ENCODE measurements at places on chromosomes 7 and 10. TPM values are rescaled to one million over a fixed set of nuclear protein-coding genes. Genes with fewer than 3 reads are reported as not detected.
A peak's percentile ranks its signal among the peaks of the same experiment; 100 is the strongest.

ZNRF2 gene
- total RNA-seq: 22.1 TPM

DNA sequence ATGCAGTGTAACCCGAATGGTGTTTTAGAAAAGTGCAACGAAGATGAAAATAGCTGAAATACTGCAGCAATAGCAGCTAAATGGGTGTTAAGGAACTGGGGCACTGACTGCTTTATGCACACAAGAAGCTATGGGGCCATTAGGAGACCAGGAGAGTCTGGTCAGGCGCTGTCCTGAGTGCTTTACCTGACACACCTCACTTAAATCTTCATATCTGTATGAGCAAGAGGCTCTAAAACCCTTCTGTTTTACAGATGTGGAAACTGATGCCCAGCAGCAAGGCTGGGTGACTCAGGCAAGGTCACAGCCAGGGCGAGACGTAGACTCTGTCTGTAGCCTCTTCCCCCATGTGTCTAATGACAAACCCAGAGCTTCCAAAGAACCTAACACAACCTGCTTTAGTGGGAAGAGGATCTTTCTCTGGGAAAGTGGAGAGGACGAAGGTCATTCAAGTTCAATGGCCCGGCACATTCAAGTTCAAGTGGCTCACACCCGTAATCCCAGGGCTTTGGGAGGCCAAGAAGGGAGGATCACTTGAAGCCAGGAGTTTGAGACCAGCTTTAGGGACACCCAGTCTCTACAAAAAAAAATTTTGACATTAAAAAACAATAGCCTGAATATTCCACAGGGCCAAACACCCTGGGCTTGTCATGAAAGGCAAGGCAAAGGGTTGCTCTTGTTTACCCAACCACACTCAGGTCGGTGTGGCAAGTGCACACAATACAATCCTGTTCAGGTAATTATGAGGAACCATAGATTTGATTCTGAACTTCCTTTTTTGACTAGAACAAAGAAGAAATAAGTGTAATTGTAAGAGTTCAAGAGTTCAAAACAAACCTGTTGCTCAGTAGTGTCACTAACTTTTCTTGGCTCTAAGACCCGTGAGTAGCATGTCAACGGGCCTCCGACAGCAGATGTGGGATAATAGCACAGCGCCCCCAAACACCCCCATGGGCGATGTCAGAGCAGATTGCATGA lies 53.7 kb upstream of the KLF6 start:
- no peak for DNase-seq
- H3K27ac ChIP-seq: peak overlapping the region; percentile 99
- H3K4me1 ChIP-seq: peaks cover 28% of the 10 kb centered on the region

DNA sequence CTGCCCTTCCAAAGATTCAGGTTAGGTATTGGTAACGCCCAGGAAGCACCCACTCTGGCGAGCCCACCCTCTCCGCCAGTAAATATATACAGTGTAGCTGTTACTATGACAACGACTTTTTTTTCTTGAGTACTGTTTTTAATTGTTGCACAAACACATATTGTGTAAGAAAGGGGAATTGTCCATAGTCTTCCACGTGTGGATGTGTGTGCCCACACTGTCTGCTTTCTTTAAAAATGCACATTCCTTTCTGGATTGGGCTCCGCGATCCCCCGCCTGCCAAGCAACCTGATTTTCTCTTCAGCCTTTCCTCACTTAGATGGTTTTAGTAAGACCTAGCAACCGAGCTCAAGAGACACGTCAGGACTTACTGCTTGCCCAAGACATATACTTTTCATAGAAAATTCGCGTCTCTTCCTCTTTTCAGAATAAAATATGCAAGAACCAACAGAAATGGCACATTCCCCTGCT lies 247.8 kb downstream of the EBF3 start:
- no peak overlapping the region for H3K4me3 ChIP-seq
- H3K27me3 ChIP-seq: no peaks in the 10 kb centered on the region
- no peaks in the 10 kb centered on the region for H3K4me1 ChIP-seq
- no peak overlapping the region for H3K27ac ChIP-seq

DNA sequence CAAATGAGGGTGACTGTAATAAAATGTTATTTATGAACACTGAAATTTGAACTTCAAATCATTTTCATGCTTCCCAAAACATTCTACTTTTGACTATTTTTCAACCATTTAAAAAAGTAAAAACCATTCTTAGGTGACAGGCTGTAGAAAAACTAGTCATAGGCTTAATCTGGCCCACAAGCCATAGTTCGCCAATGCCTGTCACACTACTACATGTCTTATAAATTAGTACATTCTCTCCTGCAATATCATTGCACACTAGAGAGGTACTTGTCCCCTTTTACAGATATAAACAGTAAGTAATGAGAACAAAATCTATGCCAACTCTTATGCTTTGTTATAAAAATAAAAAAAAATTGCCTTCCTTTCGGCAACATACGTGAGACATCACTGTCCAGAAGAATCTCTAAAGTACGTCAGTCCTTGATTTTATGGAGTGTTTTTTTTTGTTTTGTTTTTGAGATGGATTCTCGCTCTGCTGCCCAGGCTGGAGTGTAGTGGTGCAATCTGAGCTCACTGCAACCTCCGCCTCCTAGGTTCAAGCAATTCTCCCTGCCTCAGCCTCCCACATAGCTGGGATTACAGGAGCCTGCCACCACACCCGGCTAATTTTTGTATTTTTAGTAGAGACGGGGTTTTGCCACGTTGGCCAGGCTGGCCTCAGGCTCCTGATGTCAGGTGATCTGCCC lies 23.2 kb downstream of the UPF2 start:
- no peak for DNase-seq
- no peaks in the 10 kb centered on the region for H3K36me3 ChIP-seq
- H3K27ac ChIP-seq: no peak overlapping the region
- no peaks in the 10 kb centered on the region for H3K27me3 ChIP-seq
- H3K4me1 ChIP-seq: no peaks in the 10 kb centered on the region
- no peak overlapping the region for H3K4me3 ChIP-seq

C7orf57 gene
- 3.2 TPM for total RNA-seq

DPYSL4 gene
- total RNA-seq: 9.9 TPM

HDAC9 gene
- total RNA-seq: 17.1 TPM

DNA sequence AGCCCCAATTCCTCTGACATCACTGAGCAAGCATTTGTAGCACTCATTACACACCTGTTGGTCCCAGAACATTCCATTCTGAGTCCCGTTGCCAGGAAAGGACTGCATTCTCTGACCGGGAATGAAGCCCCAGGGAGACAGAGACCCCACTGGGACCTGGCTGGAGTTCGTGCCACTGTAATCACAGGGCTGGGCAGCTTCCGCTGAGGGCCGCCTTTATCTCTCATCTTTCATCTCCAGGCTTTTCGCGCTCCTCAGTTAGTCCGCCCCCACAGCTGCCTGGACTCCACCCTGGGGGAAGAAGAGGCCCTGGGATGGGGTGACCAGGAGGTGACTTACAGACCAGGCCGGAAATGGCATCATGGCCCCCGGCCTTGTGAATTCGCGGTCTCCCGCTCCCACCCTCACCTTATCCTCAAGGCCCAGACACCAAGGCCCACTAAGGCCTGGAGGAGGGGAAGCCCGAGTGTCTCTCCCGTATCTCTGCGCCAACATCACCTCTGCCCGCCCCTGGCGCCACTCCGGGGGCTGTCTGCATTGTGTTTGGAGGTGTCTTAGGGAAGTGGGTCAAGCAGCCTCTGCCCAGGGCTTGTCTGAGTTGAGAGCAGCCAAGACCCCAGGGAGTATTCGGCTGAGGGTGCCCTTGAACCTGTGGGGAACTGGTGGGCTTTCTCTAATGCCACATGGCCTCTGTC lies 75.4 kb downstream of the PROSER2 start:
- no peak overlapping the region for H3K4me3 ChIP-seq
- H3K4me1 ChIP-seq: no peaks in the 10 kb centered on the region
- no peaks in the 10 kb centered on the region for H3K36me3 ChIP-seq
- no peaks in the 10 kb centered on the region for H3K27me3 ChIP-seq
- no peak for DNase-seq
- no peak overlapping the region for H3K27ac ChIP-seq

BLVRA gene
- 85.5 TPM for total RNA-seq

- H3K27ac ChIP-seq: no peak overlapping the region
- H3K4me3 ChIP-seq: no peak overlapping the region
- no peak for DNase-seq
- H3K36me3 ChIP-seq: no peaks in the 10 kb centered on the region
- no peaks in the 10 kb centered on the region for H3K4me1 ChIP-seq
Measured at GRCh38 chr7:8338206-8338605, 76.2 kb upstream of the ICA1 start.

TNS3 gene
- total RNA-seq: 533 TPM

DNA sequence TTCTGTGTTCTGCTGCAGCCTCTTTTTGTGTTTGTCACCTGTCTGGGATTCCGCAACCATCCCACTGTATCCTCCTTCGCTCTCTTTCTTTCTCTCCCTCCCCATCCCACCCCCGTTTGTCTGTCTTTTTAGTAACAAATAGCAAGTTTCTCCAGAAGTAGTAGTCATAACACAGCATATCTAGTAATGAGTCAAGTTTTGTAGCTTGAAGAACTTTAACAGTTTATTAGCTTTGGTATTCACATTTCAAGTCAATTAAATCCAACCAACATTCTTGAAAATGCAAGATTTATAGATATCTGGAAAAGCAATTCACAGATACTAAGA lies 154.1 kb upstream of the MTPN start:
- H3K36me3 ChIP-seq: no peaks in the 10 kb centered on the region
- H3K27me3 ChIP-seq: no peaks in the 10 kb centered on the region
- no peak overlapping the region for H3K4me3 ChIP-seq
- H3K27ac ChIP-seq: no peak overlapping the region
- no peak for DNase-seq

NKX1-2 gene
- 0.15 TPM for total RNA-seq

- H3K27me3 ChIP-seq: no peaks in the 10 kb centered on the region
- H3K4me1 ChIP-seq: no peaks in the 10 kb centered on the region
- no peak overlapping the region for H3K4me3 ChIP-seq
- DNase-seq: no peak
- no peaks in the 10 kb centered on the region for H3K36me3 ChIP-seq
Measured at GRCh38 chr7:87564296-87564963, 36.3 kb downstream of the ABCB1 start.

DNA sequence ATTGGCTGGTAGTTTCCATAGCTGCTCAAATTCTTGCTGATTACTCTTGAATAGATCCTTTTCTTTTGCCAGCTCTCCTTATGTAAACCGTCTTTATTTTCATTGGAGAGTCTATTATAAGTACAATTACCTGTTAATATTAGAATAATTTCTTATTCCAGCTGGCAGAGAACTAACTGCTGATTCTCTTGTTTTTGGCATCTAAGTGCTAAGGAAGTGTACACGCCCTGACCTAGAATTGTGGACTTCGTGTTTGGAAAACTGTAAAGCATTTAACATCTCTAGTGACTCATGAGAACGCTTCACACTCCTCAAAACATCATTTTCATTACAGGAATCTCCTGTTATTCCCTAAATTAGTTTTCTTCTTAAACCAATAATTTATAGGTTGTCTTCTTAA lies 39.9 kb upstream of the FAM171A1 start:
- H3K27me3 ChIP-seq: no peaks in the 10 kb centered on the region
- H3K4me1 ChIP-seq: no peaks in the 10 kb centered on the region
- H3K27ac ChIP-seq: no peak overlapping the region
- H3K36me3 ChIP-seq: no peaks in the 10 kb centered on the region
- no peak overlapping the region for H3K4me3 ChIP-seq

NYAP1 gene
- 4.0 TPM for total RNA-seq

- H3K27me3 ChIP-seq: no peaks in the 10 kb centered on the region
- no peak overlapping the region for H3K4me3 ChIP-seq
- no peaks in the 10 kb centered on the region for H3K36me3 ChIP-seq
- no peak for DNase-seq
- no peaks in the 10 kb centered on the region for H3K4me1 ChIP-seq
- H3K27ac ChIP-seq: no peak overlapping the region
Measured at GRCh38 chr7:3141326-3141725, 97.7 kb upstream of the CARD11 start.

DNA sequence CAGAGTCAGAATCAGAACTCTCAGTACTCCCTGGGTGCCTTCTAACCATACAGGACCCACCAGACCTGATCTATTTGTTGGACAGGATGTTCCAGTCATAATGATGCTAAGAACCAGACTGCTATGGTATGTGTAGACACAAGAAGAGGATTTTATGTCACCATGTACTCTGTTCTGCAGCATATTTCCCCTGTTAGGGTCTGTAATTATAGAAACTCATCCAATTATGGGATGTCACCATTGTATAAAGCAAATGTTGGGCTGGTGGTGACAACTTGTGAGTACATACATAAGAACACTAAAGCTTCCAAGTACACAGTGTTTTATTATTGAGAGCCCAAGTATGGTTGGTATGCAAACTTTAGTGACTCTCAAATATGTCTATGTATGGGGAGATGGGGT lies 67.1 kb upstream of the AGBL3 start:
- no peak for DNase-seq
- H3K27ac ChIP-seq: no peak overlapping the region
- H3K27me3 ChIP-seq: no peaks in the 10 kb centered on the region
- H3K4me1 ChIP-seq: no peaks in the 10 kb centered on the region

GRCh38 chr10:96991313-96991841 lies 159.3 kb downstream of the LCOR start:
- H3K36me3 ChIP-seq: no peaks in the 10 kb centered on the region
- H3K27me3 ChIP-seq: no peaks in the 10 kb centered on the region
- no peak for DNase-seq
- H3K27ac ChIP-seq: no peak overlapping the region
- H3K4me3 ChIP-seq: no peak overlapping the region
- H3K4me1 ChIP-seq: no peaks in the 10 kb centered on the region

- H3K27me3 ChIP-seq: no peaks in the 10 kb centered on the region
- no peak for DNase-seq
- H3K27ac ChIP-seq: no peak overlapping the region
- H3K4me1 ChIP-seq: no peaks in the 10 kb centered on the region
- no peak overlapping the region for H3K4me3 ChIP-seq
Measured at GRCh38 chr10:27541796-27542729, 38.0 kb downstream of the RAB18 start.

CYP2C18 gene
- not detected for total RNA-seq

Measured in Panc1 (cell line).